H7 (cell line): ENCODE measurements at places on chromosomes 11 and 22. TPM values are rescaled to one million over a fixed set of nuclear protein-coding genes. Genes with fewer than 3 reads are reported as not detected.

DNA sequence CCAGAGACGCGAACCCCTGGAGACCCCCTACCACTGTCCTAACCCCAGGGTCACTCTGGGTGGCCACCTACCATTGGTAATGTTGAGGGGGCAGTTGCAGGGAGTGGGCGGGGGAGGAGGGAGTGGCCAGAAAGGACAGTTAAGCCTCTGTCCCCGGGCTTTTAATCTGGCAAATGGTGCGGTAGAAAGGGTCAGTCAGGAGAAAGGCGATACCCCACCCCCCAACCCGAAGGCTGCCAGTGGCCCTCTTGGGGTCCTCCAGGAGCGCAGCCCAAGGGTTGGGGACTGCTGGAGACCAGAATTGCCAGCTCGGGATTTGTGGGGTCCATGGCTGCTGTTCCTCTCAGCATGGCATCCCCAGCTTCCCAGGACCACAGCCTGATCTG lies 742 bp downstream of the P2RY2 start:
- DNase-seq: no peak

- DNase-seq: no peak
These were observed 109.3 kb downstream of the ARL14EP start for GRCh38 chr11:30432178-30432577.

Gene IL10RA
- not detected in 2 replicates for total RNA-seq

DNA sequence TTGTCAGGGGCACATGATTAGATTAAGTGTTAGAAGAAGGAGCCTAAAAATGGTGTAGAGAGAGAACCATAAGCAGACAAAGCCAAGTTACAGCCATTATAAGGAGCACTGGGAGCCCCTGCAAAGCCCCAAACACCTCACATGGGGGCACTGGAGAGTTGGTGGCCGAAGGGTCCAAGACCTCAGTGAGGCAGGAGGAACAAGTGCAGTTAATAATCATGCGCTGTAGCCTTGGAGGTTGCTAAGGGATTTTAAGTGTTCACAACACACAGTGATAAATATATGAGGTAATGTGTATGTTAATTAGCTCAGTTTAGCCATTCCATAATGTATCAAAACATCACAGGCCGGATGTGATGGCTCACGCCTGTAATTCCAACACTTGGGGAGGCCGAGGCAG lies 54.4 kb upstream of the JAM3 start:
- DNase-seq: peak; percentile 82

DNA sequence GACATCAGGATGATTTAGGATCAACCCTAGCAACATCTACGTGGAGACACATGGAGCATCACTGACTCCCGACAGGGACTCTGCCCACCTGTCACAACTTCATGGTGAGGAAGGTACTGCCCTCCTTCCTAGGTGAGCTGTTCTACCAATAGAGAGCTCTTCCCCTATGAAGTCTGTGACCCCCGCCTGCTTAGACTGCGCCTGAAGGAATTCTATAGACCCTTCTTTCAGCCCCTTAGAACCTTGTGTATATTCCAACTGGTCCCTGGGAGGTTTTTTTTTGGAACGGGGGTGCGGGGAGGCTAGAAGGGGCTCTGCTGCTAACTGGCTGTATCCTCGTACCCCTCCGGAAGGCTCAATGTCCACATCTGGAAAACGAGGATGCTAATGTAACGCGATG lies 566 bp downstream of the INTS4 start:
- DNase-seq: peak; percentile 21
